ENCODE measurements at places on chromosomes 7 and 10. TPM values are rescaled to one million over a fixed set of nuclear protein-coding genes. Genes with fewer than 3 reads are reported as not detected.

DNA sequence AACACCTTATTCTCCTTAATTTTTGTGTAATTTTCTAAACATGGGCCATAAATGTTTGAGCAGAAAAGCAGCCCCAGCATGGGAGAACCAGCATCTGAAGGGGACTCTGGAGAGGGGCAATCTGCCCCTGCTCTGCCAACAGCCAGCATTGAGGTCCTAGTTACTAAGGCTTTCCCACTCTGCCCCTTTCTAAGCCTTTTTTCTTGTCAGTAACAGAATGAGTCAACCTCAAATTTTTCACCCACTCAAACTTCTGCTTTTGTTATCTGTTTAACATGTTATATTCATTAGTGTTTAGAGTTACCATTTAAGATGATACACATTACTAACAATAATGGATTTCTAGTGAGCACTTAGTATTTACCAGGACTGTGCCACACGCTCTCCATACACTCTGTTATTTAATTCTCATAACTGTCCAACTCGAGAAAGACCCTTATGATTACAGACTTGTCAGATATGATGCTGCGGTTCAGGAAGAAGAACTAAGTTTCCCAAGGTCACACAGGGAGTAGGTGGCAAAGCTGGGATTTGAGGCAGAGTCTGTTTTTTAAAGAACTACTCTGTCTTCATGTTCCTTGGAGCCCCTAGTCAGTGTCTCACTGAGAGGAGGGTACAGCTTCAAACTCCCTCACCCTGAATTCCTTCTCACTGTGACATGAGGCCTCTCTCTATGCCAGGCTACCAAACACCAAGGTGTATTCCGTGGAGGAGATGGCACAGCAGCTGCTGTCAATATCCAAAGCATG is 19.9 kb upstream of the GPAM start:
- H3K27me3 ChIP-seq = peaks cover 14% of the 10 kb centered on the region
- no peak for DNase-seq
- no peak overlapping the region for H3K27ac ChIP-seq
- H3K4me1 ChIP-seq = no peaks in the 10 kb centered on the region
- no peaks in the 10 kb centered on the region for H3K36me3 ChIP-seq

DNA sequence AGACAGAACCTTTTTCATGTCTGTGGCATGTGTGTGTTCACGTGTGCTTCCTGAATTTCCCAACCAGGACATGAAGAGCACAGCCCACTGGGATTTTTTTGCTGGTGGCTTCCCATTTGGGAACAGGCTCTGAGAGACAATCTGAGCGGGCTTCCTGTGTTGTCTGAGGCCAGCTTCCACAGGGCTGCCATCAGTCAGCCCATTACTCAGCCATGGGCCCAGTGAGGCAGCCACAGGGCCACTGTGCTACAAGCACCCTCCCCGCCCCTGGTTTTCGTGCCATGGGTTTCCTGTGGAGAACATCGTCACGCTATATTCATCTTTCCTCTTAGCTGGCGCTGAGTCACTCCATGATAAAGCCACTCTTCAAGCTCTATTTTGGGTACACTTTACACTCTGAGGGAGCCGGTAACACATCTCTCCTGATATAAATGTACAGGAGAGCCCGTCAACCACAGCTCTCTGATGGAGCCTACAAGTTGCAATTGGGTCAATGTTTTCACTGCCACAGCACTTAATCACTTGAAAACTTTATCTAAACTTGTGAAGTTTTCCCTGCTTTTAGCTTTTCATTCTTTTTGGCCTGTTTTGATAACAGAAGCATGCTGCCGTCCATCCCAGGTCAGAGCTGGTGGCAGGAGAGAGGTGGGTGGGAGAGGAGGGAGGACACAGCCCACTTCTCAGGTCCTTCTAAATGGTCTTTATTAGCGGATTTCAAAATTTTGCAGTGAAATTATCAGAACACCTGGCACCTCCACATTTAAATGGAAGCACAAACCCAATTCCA is 96.9 kb downstream of the HIPK2 start:
- H3K27me3 ChIP-seq = no peaks in the 10 kb centered on the region
- DNase-seq = peak; percentile 87
- peak overlapping the region; percentile 31 for H3K4me3 ChIP-seq
- peaks cover 12% of the 10 kb centered on the region for H3K36me3 ChIP-seq

GRCh38 chr7:1357601-1358271 is 101.5 kb downstream of the MICALL2 start:
- no peaks in the 10 kb centered on the region for H3K36me3 ChIP-seq
- no peak for DNase-seq

- no peaks in the 10 kb centered on the region for H3K36me3 ChIP-seq
- H3K27me3 ChIP-seq = peaks cover 21% of the 10 kb centered on the region
- H3K27ac ChIP-seq = no peak overlapping the region
- no peak overlapping the region for H3K4me3 ChIP-seq
- DNase-seq = peak; percentile 49
These were observed 49.5 kb downstream of the CHN2 start for GRCh38 chr7:29243910-29244655.

DNA sequence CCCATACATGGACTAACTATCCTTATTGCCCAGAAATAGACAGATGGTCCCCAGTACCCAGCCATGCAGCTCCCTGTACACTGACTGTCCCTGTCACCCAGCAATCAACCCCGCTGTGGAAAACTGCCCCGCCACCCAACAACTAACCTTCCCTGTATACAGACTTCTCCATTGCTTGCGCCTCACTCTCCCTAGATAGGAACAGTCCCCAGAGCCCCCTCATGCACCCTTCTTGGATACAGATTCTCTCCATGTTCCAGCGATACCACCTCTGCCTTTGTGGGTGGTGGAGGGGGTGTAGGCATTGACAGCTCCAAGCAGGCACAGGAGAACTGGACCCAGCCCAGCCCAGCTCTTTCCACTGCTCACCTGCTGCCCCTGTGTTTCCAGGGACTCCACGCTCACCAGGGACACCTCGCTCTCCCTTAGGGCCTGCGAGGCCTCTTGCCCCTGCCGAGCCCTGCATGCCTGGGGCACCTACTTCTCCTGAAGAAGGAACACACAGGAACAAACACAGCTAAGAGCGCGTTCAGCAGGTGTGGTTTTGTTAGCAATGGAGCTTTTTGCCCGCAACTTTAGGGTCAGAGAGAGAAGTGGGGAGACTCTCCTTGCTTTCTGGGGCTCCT is 7.2 kb downstream of the SFTPD start:
- no peak overlapping the region for H3K27ac ChIP-seq
- H3K4me1 ChIP-seq = peaks cover 2% of the 10 kb centered on the region
- no peak overlapping the region for H3K4me3 ChIP-seq
- DNase-seq = no peak

GRCh38 chr10:79139124-79139835 is 70.5 kb downstream of the ZMIZ1 start:
- H3K27ac ChIP-seq = no peak overlapping the region
- DNase-seq = no peak
- H3K36me3 ChIP-seq = peaks cover 5% of the 10 kb centered on the region

DNA sequence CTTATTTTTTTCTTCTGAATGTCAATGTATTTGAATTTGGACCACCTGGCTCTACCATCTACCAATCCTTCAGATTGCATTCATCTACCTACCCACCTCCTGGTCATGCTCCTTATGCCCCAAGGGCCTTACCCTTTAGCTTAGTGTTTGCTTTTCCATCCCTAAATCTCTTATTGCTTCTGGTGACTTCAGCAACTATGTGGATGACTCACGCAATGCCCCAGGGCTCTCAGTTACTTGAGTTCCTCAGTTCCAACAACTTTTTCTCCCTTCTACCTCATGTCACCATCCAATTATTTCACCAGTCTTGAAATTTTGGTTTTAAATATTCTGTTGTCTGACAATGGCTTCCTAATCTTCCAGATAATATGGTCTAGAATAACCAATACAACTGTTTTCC is 118.9 kb downstream of the CFAP58 start:
- H3K27me3 ChIP-seq = peaks cover 26% of the 10 kb centered on the region
- H3K27ac ChIP-seq = no peak overlapping the region
- no peak overlapping the region for H3K4me3 ChIP-seq
- H3K36me3 ChIP-seq = no peaks in the 10 kb centered on the region
- H3K4me1 ChIP-seq = no peaks in the 10 kb centered on the region

- no peak for DNase-seq
- H3K4me1 ChIP-seq = no peaks in the 10 kb centered on the region
- no peaks in the 10 kb centered on the region for H3K36me3 ChIP-seq
- H3K27ac ChIP-seq = no peak overlapping the region
- H3K4me3 ChIP-seq = no peak overlapping the region
- peaks cover 27% of the 10 kb centered on the region for H3K27me3 ChIP-seq
These were observed 26.0 kb downstream of the LEP start for GRCh38 chr7:128266883-128267594.

DNA sequence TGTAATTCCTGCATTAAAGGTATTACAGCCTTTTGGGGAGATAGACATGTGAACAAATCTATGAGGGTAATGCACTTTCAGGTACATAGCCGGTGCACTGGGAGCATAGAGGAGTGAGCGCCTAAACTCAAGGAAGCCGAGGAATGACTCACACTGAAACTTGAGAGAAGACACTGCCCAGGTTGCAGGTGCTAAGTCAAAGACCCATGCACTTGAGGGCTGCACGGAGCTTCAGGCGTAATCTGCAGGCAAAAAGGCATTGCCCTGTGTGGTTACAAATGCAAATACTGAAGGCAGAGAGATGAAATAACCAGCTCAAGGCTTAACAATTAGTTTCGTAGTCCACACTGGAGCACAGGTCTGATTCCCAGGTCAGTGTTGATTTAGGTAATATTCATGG is 51.0 kb upstream of the OSBPL3 start:
- peak overlapping the region; percentile 7 for H3K27ac ChIP-seq
- DNase-seq = peak; percentile 30
- peaks cover 2% of the 10 kb centered on the region for H3K36me3 ChIP-seq
- peaks cover 3% of the 10 kb centered on the region for H3K27me3 ChIP-seq
- H3K4me1 ChIP-seq = peaks cover 49% of the 10 kb centered on the region
- no peak overlapping the region for H3K4me3 ChIP-seq

DNA sequence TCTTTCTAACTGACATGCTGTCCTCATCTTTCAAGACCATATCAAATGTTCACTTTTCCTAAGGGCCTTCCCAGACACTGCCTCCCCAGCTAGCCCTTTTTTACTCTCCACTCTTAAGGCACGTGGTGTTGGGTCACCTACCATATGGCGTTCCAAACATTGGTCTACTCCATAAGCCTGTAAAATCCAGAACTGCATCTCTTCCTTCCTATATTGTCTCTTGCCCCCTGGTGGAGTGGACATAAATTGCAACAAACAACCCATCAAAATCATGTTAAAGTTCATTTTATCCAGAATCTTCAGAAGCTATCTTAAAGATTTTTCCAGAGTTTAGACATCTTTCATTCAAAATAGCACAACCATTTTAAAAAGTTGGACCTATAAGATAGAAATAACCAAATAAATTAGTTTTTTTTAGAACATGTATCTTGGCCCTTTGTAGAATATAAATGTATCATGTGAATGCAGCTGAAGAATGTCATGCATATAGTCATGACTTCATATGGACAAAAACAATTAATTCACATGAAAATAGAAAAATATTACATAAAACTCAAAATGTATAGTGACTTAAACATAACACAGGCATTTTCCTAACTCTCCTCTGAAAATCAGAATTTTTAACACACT is 180.6 kb upstream of the CHRM2 start:
- H3K4me1 ChIP-seq = no peaks in the 10 kb centered on the region
- DNase-seq = no peak
- no peaks in the 10 kb centered on the region for H3K36me3 ChIP-seq
- H3K4me3 ChIP-seq = no peak overlapping the region

DNA sequence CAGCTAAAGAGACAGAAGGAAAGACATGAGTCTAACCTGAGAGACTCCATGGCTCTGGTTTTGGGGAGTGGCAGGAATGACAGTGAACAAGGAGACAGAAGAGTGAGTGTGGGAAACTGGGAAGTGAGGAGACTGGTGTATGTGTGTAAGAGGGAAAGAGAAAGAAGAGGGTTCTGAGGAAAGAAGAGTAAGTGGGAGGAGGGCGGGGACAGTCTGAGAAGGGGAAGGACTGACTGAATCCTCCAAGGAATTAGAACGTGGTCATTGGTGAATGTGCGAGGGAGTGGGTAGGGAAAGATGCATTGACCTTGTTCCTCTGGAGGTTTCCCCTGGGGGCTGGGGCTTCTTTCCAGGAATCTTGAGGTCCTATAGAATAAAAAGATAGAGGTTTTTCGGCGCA is 26.6 kb downstream of the WNT8B start:
- DNase-seq = no peak
- no peak overlapping the region for H3K4me3 ChIP-seq
- peaks cover 14% of the 10 kb centered on the region for H3K4me1 ChIP-seq
- H3K27ac ChIP-seq = peak overlapping the region; percentile 53
- H3K27me3 ChIP-seq = no peaks in the 10 kb centered on the region

DNA sequence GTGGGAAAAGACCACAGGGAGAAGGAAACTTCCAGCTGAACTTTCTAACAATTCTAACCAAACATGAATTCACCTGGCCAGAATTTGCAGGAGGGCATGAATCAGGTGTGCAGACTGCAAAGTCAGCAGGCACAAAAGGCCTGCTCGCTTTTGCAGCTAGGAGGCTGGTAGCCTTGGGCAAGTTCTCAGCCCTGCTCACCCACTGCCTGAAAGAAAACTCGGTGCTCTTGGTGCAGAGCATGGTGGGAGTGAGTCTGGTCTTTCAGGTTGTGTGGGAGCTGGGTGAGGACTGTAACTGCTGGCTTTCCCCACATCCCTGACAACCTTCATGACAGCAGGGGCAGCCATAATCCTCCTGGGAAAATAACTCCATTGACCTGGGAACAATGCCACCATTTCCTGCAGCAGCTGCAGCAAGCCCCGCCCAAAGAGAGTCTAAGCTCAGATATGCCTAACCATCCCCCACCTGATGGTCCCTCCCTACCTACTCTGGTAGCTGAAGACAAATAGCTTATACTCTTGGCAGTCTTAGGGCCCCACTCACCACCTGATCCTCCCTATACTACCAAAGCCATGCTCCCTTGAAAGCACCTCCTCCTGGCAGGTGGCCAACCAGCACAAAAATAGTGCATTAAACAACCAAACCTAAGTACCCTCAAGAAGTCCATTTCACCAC is 31.6 kb downstream of the ZNF117 start:
- no peaks in the 10 kb centered on the region for H3K27me3 ChIP-seq
- H3K4me3 ChIP-seq = no peak overlapping the region
- no peaks in the 10 kb centered on the region for H3K36me3 ChIP-seq
- no peak overlapping the region for H3K27ac ChIP-seq
- H3K4me1 ChIP-seq = no peaks in the 10 kb centered on the region

GRCh38 chr7:128236924-128237586 is 4.0 kb upstream of the LEP start:
- H3K27ac ChIP-seq = peak overlapping the region; percentile 38
- peak; percentile 57 for DNase-seq

YAE1 gene
- total RNA-seq = 8.4 TPM

CARD11 gene
- total RNA-seq = 163 TPM

ZP3 gene
- 6.7 TPM for total RNA-seq

THNSL1 gene
- total RNA-seq = 2.2 TPM

RBM28 gene
- total RNA-seq = 30.7 TPM

RELN gene
- total RNA-seq = not detected

NUTM2B gene
- 1.6 TPM for total RNA-seq

NUTM2E gene
- total RNA-seq = 0.18 TPM

LBX1 gene
- not detected for total RNA-seq
